ENCODE measurements at places on chromosomes 7 and 10.

GRCh38 chr7:144854839-144855424 lies 19.1 kb upstream of the TPK1 start:
- no peak for DNase-seq

GRCh38 chr7:40475681-40475982 lies 340.8 kb downstream of the SUGCT start:
- DNase-seq = no peak

GRCh38 chr7:87565877-87566276 lies 34.8 kb downstream of the ABCB1 start:
- no peak for DNase-seq

DNA sequence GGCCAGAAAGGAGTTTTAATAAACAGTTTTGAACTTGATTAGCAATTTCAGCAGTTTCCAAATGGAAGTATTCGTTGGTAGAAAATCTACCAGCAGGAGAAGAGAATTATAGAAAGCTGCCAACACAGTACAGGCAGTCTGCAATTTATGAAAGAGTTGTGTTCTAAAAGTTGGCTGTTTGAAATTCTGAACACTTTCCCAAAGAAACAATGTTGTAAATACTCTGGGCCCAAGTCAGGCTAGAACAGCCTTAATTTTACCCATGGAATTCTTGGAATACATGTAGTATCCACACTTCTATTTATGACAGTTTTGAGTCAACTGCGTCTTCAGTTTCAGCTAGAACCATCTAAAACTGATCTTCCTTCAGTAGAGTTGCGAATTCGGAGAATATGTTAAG lies 42.5 kb downstream of the AVL9 start:
- no peak for DNase-seq

GRCh38 chr7:85384392-85384791 lies 197.5 kb upstream of the SEMA3D start:
- DNase-seq = no peak

DNA sequence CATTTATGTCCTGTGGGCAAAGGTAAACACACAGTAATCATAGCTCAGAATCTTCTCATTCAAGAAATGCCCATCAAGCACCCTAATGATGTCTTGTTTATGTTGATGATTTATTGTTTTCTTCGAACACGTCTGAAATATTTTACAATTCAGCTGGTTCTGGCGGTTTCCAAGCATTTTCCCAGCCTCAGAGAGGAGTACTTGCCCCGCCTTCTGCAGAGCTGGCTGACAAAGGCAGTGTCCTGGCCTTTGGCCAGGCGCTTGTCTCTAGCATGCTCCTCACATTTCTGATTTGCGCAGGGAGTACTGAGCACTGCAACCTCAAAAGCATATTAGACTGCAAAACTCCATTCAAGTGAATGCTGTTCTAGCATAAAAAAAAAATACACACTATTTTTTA lies 314.2 kb upstream of the GNAI1 start:
- no peak for DNase-seq

DNA sequence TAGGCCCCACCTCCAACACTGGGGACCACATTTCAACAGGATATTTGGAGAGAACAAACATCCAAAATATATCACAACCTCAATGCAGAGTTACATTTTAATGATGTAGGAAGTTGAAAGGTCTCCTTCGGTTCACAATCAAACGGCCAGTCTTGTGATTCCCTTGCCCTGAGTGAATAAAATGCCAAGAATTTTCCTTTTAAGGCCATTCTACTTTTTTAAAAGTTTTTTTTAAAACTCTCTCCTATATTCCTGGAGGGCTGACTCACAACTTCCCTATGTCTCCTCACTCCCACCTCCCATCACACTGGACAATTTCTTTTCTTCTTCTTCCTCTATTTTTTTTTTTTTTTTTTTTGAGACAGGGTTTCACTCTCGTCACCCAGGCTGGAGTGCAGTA lies 693.6 kb upstream of the AUTS2 start:
- no peak for DNase-seq

DNA sequence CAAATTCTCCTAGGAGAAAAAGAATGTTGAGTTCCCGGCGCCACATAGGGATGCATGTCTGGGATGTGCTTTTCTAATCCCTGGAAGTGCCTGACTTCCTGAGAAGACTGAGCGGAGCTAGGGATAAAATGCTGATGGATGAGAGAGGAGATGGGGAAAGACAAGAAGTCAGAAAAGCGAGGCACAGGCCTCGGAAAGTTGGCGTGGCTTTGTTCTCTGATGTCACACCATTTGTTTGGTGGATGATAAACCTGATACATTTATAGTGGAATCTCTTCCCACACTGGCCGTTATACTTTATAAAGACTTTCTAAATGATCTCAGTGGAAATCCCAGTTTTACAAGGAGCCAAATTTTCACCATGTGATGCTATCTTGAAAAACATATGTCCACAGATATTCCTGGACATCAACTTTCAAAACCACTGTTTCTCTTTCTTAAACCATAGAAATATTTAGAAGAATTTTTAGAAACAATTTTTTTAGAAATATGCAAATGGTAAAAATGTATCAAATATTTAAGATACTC lies 188.8 kb upstream of the SVIL start:
- no peak for DNase-seq
